Aorta (tissue), 5 donors: ENCODE measurements at places on chromosomes 1 and 21. TPM values are rescaled to one million over a fixed set of nuclear protein-coding genes. Genes with fewer than 3 reads are reported as not detected.

DNA sequence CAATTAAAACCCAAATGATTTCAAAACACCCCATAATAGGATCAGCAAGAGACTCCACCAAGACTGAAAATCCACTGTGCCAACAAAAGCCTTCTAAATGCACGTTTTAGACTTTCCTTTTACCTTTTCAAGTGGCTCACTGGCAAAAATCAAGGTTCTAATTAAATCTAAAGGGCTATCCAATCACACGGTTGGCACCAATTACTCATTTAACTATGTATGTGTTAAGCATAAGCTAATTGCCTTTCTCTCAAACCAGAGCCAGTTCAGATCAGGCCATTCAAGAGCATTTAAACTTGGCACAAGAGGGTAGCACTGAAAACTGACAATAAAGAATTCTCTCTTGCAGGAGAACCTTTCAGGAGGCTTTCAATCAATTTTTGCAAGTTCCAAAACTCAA is 139.5 kb downstream of the RGS7 start:
- DNase-seq = no peak

GRCh38 chr1:236127045-236127444 is 15.3 kb upstream of the GPR137B start:
- DNase-seq = no peak

DNA sequence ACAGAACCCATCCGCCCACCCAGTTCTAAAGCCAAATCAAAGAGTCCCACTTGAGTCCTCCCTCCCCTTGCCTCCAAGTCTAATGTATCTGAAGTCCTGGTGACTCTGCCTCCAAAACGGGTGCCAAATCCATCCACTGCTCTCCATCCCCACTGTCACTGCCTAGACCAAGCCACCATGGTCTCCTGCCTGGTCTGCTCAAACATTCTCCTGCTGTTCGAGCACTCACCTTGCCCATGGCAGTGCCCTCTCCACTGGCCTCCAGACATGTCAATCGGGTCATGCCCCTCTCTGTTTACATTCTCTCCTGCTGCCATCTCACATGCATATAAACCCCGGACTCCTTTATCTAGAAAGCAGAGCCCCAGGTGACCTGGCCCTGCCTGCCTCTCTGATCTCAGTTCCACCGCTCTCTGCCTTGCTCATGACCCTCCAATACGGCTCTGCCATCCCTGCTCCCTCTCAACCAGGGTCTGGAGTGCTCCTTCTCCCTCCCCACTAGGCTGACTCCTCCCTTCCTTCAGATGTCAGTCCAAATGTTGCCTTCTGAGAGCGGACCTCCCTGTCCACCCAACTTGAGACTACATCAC is 32.1 kb upstream of the MX1 start:
- peak; percentile 61 for DNase-seq

TMEM125 gene
- total RNA-seq = not detected

GRCh38 chr1:170872663-170873062 is 62.7 kb upstream of the MROH9 start:
- no peak for DNase-seq

- DNase-seq = no peak
Measured at GRCh38 chr1:35876988-35877387, 6.0 kb upstream of the AGO1 start.
